ENCODE measurements at places on chromosomes 5 and 9. TPM values are rescaled to one million over a fixed set of nuclear protein-coding genes. Genes with fewer than 3 reads are reported as not detected.
A peak's percentile ranks its signal among the peaks of the same experiment; 100 is the strongest.

The GABRA1 gene
- total RNA-seq, result not detected

The RNF180 gene
- not detected for total RNA-seq

The CMYA5 gene
- 0.16 TPM for total RNA-seq

The CAVIN4 gene
- 0.26 TPM for total RNA-seq

The OR2Y1 gene
- not detected for total RNA-seq

DNA sequence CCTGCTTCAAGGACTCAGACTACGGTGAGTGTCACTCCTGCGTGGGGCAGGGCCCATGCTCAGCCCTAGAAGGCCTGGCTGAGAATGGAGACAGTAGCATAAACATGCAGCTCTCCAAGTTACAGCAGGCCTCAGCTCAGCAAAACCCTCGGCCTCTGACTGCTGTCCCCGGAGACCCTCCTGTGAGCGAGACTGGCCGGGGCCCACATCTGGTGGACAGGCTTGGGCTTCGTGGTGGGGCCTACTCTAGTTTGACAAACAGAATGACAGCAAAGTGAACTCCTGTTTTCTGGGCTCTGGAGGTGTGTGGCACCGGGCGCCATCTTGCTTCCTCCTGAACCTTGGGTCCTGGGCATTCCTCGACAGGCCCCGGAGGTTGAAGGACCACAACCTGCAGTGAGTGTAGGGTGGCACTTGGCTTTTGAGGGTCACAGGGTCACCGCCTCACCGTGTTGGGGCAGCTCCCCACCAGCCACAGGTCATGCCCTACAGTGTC lies 97.5 kb downstream of the PHF2 start:
- DNase-seq, result no peak
- peaks cover 6% of the 10 kb centered on the region for H3K36me3 ChIP-seq
- no peak overlapping the region for H3K4me3 ChIP-seq
- H3K4me1 ChIP-seq, result no peaks in the 10 kb centered on the region
- H3K27me3 ChIP-seq, result no peaks in the 10 kb centered on the region

DNA sequence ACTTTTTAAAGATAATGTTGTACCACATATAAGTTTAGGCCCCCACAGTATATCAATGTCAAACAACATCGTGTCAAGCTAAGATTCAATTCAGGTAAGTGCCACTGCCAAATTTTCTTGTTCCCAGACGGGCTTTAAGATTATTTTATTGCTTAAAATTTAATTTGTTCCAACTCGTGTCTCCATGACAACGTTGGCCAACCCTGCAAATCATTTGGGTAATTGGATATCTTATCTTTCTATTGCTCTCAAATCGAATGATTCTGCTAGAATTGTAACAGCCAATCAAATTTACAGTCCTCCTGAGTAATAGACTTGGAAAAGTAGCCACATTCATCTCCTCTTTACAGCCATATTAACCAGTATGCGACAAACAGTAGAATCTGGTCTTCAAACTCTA lies 19.5 kb downstream of the TLE1 start:
- H3K36me3 ChIP-seq, result no peaks in the 10 kb centered on the region
- no peak overlapping the region for H3K27ac ChIP-seq
- H3K4me3 ChIP-seq, result no peak overlapping the region
- H3K27me3 ChIP-seq, result no peaks in the 10 kb centered on the region
- no peak for DNase-seq

DNA sequence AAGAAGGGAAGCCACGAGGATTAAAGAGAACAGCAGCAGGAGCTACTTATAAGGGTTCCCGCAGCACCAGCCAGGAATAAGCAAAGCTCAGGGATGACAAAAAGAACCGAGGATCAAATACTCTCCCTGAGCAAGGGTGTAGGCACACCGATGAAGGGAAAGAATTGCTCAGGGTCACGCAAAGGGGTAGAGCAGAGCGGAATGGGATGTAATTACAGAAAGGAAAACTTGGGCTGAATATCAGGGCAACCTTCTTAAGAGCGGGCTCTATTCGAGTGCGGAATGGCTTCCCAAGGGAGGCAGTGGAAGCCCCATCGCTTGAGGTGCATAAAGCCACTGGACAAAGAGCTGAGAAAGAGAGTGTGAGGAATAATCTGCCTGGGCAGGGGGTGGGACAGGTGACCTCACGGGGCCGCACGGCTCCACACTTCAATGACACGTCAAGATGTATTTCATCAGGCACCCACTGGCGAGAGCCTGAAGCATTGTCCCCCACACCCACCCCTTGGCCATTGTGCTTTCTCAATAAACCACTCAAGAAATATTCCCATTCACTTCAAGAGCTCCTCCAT lies 162.2 kb downstream of the EBF1 start:
- H3K27ac ChIP-seq, result no peak overlapping the region
- H3K4me1 ChIP-seq, result no peaks in the 10 kb centered on the region
- H3K36me3 ChIP-seq, result no peaks in the 10 kb centered on the region
- H3K27me3 ChIP-seq, result no peaks in the 10 kb centered on the region
- no peak for DNase-seq

- no peak overlapping the region for H3K27ac ChIP-seq
- no peak for DNase-seq
- no peaks in the 10 kb centered on the region for H3K27me3 ChIP-seq
- H3K4me3 ChIP-seq, result no peak overlapping the region
- H3K4me1 ChIP-seq, result peaks cover 65% of the 10 kb centered on the region
Observed at GRCh38 chr9:92962846-92963245, 15.5 kb downstream of the FGD3 start.

DNA sequence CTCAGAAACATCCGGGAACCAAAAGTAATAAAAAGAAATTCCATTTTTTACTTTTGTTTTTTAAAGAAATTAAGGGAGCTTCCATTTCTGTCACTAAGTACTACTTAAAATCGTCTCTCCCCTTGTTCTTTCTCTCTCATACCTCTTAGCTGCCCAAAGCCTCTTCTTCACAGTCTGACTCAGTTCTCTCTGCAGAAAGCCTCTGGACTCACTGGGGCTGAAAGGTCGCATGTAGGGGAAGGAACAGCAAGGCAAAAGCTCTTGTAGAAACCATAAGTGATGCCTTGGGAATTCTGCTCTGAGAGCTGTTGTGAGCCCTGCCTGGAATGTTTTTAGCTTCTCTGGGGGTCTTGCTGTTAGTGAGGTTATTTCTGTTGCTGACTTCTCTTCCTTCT lies 100.8 kb upstream of the RANBP3L start:
- no peaks in the 10 kb centered on the region for H3K4me1 ChIP-seq
- no peak overlapping the region for H3K4me3 ChIP-seq
- H3K36me3 ChIP-seq, result no peaks in the 10 kb centered on the region
- H3K27ac ChIP-seq, result no peak overlapping the region
- no peaks in the 10 kb centered on the region for H3K27me3 ChIP-seq
- DNase-seq, result no peak

DNA sequence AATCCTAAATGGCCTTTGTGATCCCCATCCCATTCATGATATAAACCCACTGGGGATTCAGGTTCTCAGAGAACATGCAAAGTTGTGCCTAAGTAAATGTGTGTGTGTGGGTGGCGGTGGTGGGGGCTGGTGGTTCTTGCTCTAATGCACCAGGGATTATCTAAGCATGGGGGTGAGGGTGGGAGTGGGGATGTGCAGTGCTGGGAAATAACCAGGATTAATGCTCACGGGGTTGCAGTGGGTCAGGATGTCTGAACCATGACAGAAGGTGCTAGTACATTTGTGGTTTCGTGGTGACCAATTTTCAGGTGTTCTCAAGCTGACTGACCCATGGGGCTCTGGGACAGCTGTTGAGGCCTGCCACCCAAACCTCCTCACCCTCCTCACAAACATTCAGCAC lies 101.0 kb downstream of the ZNF608 start:
- no peak overlapping the region for H3K4me3 ChIP-seq
- no peaks in the 10 kb centered on the region for H3K27me3 ChIP-seq
- peaks cover 20% of the 10 kb centered on the region for H3K4me1 ChIP-seq
- no peak overlapping the region for H3K27ac ChIP-seq
- H3K36me3 ChIP-seq, result no peaks in the 10 kb centered on the region
- DNase-seq, result no peak

DNA sequence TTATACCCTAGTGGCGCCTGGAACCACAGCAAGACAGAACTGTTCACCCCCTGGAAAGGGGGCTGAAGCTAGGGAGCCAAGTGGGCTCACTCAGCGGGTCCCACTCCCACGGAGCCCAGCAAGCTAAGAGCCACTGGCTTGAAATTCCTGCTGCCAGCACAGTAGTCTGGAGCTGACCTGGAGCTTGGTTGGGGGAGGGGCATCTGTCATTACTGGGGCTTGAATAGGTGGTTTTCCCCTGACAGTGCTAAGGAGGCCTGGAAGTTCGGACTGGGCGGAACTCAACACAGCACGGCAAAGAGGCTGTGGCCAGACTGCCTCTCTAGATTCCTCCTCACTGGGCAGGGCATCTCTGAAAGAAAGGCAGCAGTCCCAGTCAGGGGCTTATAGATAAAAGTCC lies 19.5 kb downstream of the BTNL3 start:
- H3K4me1 ChIP-seq, result no peaks in the 10 kb centered on the region
- no peak for DNase-seq
- H3K36me3 ChIP-seq, result no peaks in the 10 kb centered on the region
- H3K4me3 ChIP-seq, result no peak overlapping the region
- H3K27me3 ChIP-seq, result no peaks in the 10 kb centered on the region
- no peak overlapping the region for H3K27ac ChIP-seq

- no peaks in the 10 kb centered on the region for H3K36me3 ChIP-seq
- H3K27ac ChIP-seq, result peak overlapping the region; percentile 87
- H3K27me3 ChIP-seq, result no peaks in the 10 kb centered on the region
- H3K4me3 ChIP-seq, result peak overlapping the region; percentile 90
Observed at GRCh38 chr5:121962958-121963357, 1.2 kb downstream of the SRFBP1 start.

- no peak for DNase-seq
- H3K4me3 ChIP-seq, result no peak overlapping the region
- H3K4me1 ChIP-seq, result no peaks in the 10 kb centered on the region
- no peaks in the 10 kb centered on the region for H3K36me3 ChIP-seq
Observed at GRCh38 chr5:61114441-61114840, 47.8 kb downstream of the SMIM15 start.

DNA sequence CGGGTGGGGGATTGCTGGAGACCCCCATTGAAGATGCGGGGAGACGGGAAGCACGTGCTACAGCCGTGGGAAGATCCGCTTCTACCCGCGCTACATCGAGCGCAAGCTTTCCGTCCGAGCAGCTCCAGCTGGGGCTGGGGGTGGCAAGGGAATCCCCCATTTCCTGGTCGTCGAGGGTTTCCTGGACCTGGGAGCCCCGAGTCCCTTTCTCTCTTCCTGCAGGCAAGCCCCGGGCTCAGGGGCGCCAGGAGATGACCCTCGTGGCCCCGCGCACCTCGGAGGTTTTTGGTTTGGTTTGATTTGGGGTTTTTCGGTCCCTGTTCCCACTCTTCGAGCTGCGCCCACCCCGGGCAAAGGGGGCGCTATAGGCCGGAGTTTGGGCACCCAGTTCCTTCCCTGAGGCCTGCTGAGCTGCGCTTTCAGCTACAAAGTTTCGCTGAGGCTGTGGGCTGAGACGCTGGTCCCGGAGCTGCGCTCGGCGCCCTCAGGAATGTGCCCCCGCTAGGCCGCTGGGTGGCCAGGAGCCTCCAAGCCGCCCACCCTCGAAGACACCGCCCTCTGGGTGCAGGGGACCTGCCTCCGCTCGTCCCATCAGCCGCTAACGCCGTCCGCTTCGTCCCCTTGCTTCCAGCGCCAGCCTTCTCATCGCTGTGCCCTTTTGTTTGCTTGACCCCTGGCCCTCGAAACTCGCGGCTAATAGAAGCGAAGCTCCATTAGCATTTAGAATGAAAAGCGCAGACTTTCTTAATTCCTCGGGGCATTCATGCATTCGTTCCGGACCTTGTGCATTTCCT lies 2.9 kb downstream of the NR4A3 start:
- no peaks in the 10 kb centered on the region for H3K36me3 ChIP-seq
- H3K27ac ChIP-seq, result peak overlapping the region; percentile 9
- H3K4me1 ChIP-seq, result peaks cover 41% of the 10 kb centered on the region
- DNase-seq, result peak; percentile 81
- peak overlapping the region; percentile 69 for H3K4me3 ChIP-seq

- no peaks in the 10 kb centered on the region for H3K27me3 ChIP-seq
- H3K4me1 ChIP-seq, result peaks cover under 1% of the 10 kb centered on the region
- no peak for DNase-seq
- no peaks in the 10 kb centered on the region for H3K36me3 ChIP-seq
- H3K27ac ChIP-seq, result no peak overlapping the region
Observed at GRCh38 chr9:128153947-128154695, 4.9 kb downstream of the LCN2 start.

DNA sequence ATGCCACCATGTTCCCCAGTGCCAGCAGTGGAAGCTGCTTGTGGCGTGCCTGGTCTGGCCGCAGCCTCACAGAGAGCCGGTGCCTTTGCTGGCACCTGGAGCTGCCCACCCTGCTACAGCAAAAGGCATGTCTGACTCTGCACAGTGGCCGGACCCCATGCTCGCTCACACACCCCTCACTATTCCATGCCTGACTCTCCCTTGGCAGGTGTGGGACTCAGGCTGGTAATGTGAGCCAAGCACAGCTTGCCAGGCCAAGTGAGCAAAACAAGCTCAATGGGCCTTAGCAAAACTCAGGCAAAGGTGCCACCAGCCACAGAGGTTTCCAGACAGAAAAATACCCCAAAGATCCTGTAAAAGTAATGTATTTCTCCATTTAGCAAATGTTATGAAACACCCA lies 15.5 kb downstream of the GNA14 start:
- no peaks in the 10 kb centered on the region for H3K36me3 ChIP-seq
- H3K27ac ChIP-seq, result no peak overlapping the region
- H3K4me1 ChIP-seq, result no peaks in the 10 kb centered on the region
- no peak for DNase-seq
- no peaks in the 10 kb centered on the region for H3K27me3 ChIP-seq
- H3K4me3 ChIP-seq, result no peak overlapping the region

DNA sequence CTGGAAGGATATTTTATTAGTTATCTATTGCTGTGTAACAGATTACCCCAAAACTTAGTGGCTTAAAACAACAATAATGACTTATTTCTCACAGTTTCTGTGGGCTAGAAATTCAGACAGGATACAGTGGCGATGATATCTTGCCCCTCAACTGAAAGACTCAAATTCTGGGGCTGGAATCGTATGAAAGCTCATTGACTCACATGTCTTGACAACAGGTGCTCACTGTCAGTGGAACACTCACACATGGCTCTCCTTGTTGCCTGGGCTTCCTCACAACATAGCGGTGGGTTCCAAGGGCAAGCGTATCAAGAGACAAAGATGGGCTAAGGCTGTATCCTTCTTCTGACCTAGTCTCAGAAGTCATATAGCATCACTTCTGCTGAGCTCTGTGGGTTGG lies 3.7 kb upstream of the GNPDA1 start:
- H3K4me1 ChIP-seq, result peaks cover 66% of the 10 kb centered on the region
- no peak for DNase-seq
- H3K36me3 ChIP-seq, result no peaks in the 10 kb centered on the region
- no peak overlapping the region for H3K4me3 ChIP-seq
- H3K27me3 ChIP-seq, result no peaks in the 10 kb centered on the region
- H3K27ac ChIP-seq, result peak overlapping the region; percentile 8

DNA sequence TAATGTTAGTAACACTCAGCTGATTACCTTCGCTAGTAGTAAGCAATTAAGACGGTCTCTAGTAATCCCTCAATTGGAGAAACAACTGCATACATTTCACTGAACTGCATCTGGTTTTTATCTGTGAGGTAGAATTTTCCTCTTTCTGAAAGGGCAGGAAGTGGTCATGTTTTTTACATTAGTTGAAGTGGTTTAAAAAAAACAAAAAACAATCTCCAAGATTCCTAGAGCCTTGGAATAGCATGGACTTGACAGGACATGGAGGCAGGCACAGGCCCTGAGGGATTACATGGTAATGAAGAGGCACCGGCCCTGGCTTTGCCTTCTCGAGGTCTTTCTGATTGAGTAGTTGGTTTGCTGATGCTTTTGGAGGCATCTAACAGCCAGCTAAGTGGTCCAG lies 25.8 kb downstream of the THBS4 start:
- no peaks in the 10 kb centered on the region for H3K27me3 ChIP-seq
- no peaks in the 10 kb centered on the region for H3K36me3 ChIP-seq
- DNase-seq, result no peak
- no peaks in the 10 kb centered on the region for H3K4me1 ChIP-seq
- no peak overlapping the region for H3K4me3 ChIP-seq

- no peaks in the 10 kb centered on the region for H3K27me3 ChIP-seq
- no peaks in the 10 kb centered on the region for H3K4me1 ChIP-seq
- DNase-seq, result no peak
- H3K27ac ChIP-seq, result no peak overlapping the region
Observed at GRCh38 chr5:91190314-91190690, 192.8 kb downstream of the ARRDC3 start.

Data from CD8-positive, alpha-beta memory T cell (primary cell).